ENCODE measurements at places on chromosomes 13 and 19.
A peak's percentile ranks its signal among the peaks of the same experiment; 100 is the strongest.

DNA sequence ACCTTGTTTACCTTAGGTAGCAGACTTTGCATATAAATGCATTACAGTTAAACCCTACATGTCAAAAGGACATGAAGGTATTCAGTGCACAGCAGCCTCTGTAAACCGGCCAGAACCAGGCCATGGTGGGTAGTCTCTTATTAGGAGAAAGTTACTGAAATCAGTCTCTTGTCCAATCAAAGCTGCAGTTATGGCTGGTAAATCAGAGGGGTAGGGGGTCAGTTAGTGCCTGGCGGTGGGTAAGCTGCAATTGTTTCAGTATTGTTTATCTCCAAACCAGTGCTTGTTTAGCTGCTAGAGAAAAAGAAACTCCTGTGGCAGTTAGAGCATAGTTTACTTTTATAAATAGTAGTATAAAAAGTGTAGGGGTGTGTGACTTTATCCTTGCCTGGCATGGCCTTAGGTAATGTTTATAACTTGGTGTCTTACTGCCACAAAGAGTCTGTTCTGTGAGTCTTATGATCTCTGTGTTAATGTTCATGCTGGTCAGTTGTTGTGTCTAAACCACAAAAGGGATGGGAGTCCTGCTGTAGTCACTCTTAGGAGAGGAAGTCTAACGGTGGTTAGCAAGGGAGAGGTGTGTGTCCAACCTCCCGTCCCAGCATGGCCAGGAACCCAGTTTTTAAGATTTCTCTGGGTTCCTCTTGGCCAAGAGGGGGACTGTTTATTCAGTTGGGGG lies 28.0 kb downstream of the CHST8 start:
- DNase-seq = no peak

DNA sequence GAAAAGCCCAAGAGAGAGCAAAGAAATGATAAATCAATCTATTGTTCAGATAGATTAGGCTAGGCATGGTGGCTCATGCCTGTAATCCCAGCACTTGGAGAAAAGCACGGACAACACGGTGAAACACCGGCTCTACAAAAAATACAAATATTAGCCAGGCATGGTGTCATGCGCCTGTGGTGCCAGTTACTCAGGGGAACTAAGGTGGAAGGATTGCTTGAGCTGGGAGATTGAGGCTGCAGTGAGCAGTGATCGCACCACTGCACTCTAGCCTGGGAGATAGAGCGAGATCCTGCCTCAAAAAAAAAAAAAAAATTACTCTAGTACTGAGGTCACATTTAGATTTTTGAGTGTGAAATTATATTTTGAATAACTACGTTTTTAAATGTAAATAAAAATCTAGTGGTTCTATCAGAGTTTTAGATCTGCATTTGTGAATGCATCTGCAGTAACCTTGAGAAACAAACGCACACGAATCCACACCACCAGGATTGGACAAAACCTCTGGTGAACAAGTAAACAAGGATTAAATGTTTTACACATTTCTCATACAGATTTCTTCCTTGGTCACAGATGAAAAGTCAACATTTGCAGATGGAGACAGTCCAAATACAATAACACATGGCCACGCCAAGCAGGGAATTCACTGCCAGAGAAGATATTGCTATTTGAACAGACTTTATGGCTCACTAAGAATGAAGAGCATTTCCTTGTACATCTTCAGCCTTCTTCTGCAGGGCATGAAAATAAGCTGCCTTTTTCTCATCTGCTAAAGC lies 917.6 kb downstream of the PCDH9 start:
- no peak for DNase-seq

DNA sequence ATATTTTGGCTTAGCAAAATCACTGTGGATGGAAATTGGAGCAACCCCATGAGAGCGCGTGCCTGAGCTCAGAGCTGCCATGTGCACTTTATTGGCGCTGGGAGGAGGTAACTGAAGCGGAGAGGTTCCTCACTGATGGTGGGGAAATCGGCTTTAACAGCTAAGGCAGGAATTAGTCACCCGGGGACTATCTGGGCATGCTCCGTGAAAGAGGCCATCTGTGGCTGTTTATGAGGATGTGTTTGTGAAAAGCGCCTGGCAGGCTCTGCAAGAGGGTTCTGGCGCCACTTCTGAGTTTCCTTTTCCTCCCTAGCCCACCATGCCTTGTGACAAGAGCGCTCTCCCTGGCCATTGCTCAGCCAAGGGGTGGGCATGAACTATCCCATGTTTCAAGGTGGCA lies 815.6 kb downstream of the UQCRFS1 start:
- no peak for DNase-seq

GRCh38 chr19:3125900-3126524 lies 9.8 kb upstream of the GNA15 start:
- DNase-seq = peak; percentile 62

DNA sequence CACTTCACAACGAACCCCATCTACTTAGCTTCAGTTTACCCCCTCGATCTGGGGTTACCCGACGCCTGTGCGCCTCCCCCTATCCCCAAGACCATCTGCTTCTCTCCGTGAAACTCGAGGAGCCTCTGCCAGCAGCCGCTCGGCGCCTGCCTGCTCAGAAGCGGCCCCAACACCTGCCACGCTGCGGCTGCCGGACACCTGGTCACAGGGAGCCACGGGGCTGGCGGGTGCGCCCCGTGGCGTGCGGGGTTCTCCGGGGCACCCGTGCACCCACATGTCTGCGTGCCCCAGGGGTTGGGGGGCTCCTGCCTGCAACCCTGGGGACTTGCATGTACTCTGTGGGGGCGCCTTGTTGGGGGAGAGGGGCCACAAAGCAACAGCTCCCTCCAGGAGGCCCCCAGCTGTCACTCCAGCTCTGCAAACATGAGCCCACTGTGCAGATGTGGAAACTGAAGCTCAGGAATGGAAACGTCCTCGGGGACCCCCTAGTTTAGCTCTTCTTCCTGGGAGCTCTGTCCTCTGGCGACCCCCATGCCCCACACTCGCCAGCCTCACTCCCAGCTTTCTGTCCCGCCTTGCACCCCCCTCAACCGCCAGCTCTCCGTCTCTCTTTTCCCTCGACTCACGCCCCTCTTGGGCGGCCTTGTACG lies 7.0 kb upstream of the SEMA6B start:
- no peak for DNase-seq

DNA sequence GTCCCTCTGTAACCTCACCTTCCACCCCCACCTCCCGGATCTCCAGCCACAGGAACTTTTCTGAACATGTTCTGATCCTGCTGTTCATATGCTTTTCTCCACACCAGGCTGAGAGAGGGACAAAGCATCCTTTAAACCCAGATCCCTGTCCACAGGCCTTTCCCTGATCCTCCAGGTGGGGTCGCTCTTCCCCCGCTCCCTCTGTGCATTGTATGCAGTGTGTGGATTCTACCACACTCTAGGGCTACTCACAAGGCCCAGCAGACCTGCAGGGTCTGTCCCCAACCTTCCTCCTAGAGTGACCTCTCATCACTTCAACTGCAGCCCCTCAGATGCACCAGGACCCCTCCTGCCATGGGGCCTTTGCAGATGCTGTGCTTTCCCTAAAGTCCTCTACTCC lies 1200.6 kb downstream of the UQCRFS1 start:
- DNase-seq = no peak

DNA sequence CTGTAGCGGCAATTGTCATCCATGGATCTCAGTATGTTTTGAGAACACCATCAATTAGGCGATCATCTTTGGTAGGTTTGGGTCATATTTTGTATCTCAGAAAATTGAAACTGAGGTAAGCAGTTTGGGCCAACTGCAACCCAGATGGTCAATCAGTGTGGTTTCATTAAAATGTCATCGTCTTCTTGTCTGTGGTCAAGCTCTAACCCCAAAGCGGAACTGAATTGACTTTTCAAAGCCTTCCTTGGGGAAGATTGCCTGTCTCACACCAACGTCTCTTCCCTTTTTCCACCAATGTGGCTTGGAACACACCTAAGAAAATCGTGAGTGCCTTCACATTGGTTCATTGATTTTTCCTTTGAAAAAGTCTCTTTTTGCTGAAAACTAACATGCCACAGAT lies 56.3 kb upstream of the UBAC2 start:
- DNase-seq = no peak
